Fibroblast of skin of right biceps (primary cell): ENCODE measurements at places on chromosomes 3 and 15.
A peak's percentile ranks its signal among the peaks of the same experiment; 100 is the strongest.

DNA sequence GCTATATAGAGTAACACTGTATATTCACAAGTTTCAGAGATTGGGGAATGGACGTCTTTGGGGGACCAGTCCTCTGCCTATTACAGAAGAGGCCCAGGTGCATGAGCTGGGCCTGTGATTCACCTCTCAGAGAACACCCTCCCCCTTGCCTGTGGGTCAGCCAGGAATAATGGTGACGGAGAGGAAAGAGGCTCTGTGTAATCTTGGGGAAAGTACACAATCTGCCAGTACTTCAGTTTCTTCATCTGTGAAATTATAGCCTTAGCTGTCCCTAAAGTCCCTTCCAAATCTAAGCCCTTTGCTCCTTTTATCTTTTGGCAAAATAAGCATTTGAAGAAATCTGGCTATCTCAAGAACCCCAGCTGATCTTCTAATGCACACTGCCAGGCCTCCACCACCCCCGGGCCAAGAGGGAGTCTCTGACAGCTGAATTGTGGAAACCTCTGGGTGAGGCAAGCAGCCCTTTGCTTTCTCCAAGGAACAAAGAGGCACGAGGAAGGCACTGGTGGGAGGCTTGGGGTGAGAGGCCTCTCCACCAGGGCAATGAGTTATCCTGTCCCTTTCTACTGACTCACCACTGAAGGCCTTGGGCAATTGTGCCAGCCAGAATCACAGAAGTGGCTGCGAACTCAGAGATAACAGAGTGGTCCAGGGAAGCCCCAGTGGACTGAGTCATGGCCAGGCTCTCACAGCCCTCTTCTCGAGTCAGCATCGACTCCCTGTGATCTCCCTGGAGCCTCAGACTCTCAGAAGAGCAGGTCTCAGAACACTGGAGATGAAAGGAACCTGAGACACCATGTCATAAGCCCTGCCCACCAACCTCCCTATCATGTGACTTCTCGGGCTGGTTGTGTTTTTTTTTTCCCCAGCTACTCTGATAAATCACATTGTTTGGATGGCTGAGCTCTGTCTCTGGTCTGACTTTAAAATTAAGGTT lies 31.8 kb downstream of the CCNL1 start:
- DNase-seq, result peak; percentile 74

DNA sequence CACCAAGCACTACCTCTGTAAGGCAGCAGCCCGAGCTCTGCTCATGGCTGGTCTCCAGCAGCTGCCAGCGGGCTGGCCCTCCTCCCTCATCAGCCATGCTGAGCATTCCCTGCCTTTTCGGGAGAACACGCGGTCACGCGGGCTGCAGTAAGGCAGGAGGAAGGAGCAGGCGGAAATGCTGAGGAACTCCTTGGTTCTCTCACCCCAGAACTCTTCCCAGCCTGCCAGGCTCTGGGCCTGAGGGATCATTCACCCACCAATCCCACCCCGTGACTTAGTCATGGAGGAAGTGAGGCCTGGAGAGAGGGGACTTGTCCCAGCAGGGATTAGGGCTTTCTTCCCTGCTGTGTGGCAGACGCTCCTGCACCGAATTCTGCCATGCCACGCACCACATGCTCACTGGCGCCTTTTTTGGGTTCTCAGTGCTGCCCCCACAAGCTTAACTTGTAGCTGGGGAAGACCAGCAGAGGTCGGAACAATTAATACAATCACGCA lies 42.9 kb upstream of the RPL32 start:
- peak; percentile 33 for DNase-seq

- no peak for DNase-seq
Observed at GRCh38 chr3:166071-166470, 30.5 kb upstream of the CHL1 start.

- no peak for DNase-seq
Observed at GRCh38 chr3:23440416-23441294, 237.5 kb downstream of the UBE2E2 start.

DNA sequence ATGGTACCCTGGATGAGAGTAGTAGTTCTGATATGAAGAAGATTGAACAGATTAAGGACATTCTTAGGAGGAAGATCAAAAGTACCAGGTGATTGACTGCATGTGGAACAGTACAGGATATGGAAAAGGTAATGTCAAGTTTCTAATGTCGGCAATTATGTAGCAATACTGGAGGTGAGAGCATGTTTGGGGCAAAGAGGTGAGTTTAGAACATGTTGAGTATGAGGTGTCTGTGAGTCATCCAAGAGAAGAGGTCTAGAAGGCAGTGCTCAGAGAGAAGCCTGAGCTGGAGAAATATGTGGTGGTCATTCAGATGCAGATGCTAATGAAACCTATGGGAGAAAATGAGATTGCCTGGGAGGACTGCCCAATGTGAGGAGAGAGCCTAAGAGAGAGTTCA lies 305.6 kb downstream of the ZBTB20 start:
- no peak for DNase-seq

DNA sequence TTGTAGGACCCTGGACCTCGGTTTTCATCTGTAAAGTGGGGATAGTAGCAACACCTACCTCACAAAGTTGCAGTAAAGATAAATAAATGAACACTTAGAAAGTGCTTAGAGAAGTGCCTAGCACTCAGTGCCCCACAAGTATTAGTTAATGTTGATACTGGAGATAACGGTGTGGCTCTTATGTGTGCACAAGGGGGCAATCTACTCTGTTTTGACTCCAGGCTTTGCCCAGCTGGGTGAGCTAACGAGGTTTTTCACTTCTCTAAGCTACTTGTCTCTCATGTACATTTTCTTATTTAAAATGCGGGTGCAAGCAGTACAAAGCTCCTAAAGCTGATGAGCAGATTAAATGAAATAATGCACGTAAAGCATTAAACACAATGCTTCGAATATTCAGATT lies 193.5 kb upstream of the ICE2 start:
- DNase-seq, result no peak
